ENCODE measurements at places on chromosomes 5 and 9.

GRCh38 chr9:127777368-127777980 is 992 bp downstream of the SH2D3C start:
- DNase-seq, result no peak

DNA sequence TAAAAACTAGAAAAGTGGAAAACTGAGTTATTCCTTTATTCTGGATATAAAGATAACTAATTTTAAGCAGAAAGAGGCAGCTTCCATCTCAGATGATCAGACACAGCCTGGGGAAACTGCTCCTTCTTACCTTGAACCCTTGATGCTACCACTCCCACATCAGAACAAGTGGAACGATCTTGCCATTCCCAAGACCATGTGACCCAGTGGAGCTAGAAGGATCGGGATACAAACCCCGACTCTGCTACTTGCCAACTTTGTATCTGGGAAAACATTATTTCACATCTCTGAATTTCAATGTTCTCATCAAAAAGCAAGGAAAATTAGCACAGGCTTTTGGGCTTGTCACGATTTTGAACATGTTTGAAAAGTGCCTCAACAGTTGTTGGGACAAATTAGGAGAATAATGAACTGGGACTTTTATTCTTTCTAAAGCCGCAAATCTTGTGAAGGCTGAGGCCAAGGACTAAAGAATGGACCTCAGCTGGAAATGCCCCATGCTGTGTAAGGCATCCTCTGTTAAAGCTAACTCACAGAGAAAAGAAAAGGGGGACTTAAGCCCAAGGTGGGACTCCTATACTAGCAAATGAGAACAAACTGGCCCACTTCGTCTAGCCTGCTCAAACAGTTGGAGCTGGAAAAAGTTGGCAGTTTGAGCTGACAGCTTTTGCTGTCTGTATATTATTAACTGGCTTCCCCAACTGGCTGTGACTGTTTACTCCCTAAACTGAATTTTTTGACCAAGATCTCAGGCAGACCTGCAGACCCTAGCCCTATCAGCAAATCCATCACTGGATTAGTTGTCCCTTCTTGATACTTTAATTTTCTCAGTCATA is 552.3 kb downstream of the EFNA5 start:
- DNase-seq, result peak; percentile 7

GRCh38 chr9:71980266-71981190 is 69.1 kb downstream of the C9orf85 start:
- DNase-seq, result no peak

- DNase-seq, result no peak
These were observed 28.2 kb downstream of the ERCC8 start for GRCh38 chr5:60916646-60917045.

GRCh38 chr5:111353035-111353434 is 128.9 kb downstream of the CAMK4 start:
- DNase-seq, result no peak

DNA sequence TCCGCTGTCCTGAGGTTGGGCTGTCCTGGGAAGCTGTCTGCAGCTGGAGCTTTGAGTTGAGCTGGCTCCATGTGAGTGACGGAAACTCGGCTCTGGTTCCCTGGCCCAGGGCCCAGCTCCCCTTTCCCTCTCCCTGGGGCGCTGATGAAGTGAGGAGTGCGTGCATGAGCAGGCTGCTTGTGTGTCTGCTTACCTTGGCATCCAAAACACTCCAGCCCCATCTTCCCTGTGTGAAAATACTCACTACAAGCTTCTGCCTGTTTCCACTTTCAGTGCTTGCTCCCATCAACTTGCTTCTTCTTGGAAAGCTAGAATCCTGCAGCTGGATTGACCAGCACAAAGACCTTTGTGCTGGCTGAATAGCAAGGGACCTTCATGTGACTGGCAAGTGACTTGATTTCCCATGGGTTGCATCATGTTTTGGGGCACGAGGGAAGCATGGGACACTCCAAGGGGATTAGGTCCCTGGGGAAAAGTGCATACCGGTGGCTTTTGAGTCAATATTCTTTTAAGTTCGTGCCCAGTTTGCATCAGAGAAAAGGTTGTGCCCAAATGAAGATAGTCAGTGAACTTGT is 198.1 kb downstream of the GADD45G start:
- no peak for DNase-seq

DNA sequence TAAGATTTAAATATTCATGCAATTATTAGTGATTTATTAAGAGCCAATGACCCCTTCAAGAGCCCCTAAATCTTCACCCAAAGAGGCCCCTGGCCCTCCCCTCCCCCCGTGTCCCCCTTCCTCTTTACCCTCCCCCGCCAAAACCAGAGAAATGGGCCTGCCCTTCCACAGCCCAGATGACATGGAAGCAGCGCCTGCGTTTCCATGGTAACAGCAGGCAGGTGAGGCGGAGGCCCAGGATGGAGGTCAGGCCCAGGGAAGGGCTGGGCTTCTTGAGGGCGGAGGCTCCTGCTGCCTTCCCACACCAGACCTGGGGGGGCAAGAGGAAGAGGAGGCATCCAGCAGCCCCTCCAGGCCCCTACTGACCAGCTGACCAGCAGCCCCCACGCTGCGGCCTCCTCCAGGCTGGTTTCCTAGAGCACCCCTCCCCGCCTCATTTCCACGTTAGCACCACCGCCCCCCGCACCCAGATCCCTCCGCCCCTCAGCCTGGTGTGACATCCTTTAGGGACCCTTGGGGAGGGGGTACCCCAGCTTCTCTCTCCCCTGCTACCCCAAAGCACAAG is 37.4 kb downstream of the UNC5A start:
- no peak for DNase-seq

DNA sequence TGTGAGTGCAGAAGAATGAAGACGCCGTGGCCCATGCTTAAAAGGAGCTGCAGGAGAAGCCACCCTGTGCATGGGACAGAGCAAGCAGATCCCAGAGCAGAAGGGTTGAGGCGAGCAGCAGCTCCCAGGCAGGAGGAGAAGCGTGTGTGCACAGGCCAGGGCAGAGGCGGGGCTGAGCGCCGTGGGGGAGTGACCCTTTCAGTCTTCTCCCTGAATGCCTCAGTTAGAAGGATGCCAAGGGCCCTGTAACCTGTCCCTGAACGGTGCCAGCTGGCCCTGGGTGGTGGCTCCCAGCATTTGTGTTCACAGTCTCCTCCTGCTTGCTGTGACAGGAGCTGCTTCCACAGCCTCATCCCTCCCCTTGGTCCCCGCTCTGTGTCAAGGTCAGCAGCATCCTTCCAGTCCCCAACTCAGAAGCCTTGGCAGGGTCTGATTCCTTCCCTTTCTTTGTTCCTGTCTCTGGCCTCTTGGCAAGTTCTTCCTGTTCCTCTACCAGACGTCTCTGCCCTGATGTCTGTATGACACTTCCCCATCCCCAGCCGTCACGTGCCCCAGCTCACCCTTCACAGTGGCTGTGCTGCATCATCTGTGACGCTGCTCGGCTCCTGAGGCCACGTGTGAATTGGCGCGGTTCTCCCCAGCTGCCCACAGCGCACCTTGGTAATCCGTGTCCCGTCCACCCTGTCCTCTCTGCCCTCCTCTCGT is 5.2 kb downstream of the EXOC3 start:
- no peak for DNase-seq

DNA sequence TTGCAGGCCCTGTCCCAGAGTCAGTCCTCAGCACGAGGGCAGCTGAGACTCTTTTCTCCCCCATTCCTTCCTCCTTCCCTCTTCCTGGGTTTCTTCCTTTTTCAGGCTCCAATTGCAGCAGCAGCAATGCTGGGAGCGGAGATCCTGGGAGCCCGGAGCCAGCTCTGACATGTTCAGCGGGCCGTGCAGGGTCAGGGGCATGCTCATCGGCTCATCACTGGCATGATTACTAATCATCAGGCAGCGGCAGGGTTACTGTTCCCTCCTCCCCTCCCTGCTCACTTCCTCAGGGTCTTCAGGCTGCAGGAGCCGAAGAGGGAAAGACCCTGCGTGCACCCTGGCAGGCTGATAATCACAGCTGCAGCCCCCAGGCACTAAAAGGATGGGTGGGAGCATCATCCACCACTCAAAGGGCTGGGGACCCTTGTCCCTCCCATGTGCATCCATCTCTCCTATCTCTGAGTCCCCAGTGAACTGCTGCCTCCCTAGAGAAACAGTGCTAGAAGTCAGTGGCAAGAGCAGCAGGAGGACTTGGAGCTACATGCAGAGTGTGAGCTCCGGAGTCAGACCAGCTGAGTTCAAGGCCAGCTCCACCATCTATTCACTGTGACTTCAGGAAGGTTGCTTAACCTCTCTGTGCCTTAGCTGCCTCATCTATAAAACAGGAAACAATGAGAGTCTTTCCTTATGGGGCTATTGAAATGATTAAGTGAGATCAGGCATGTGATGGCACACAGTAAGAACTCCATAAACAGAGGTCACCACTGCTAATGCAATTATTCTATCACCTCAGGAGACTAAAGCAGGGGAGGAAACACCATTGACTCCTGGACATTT is 7.8 kb upstream of the KCNIP1 start:
- no peak for DNase-seq

- no peak for DNase-seq
These were observed 35.1 kb downstream of the TDRD7 start for GRCh38 chr9:97447001-97447400.
